Stimulated activated CD8-positive, alpha-beta memory T cell treated with anti-CD3 and anti-CD28 coated beads, Interleukin-4, amount 100 ng/mL, for 1 hour (primary cell): ENCODE measurements at places on chromosomes 11 and 22.

DNA sequence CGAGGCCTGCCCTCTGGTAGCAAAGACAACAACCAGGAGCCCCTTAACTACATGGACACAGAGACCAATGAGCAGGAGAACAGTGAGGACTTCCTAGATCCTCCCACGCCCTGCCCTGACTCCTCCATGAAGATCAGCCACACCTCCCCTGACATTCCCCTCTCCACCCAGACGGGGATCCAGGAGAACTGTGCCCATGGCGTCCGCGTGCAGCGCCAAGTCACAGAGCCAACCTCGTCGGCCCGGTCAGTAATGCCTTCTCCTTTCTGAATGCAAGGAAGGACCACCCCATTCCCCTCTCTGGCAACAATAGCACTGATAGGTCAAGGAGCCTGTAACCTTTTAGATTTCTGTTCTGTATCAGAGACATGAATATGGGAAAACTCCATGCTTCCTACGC lies 51.4 kb downstream of the SYT9 start:
- no peak for DNase-seq

- no peak for DNase-seq
These were observed 535.1 kb downstream of the KCNA4 start for GRCh38 chr11:29481738-29482137.

GRCh38 chr22:50599816-50600455 lies 657 bp upstream of the MAPK8IP2 start:
- DNase-seq, result peak; percentile 24

DNA sequence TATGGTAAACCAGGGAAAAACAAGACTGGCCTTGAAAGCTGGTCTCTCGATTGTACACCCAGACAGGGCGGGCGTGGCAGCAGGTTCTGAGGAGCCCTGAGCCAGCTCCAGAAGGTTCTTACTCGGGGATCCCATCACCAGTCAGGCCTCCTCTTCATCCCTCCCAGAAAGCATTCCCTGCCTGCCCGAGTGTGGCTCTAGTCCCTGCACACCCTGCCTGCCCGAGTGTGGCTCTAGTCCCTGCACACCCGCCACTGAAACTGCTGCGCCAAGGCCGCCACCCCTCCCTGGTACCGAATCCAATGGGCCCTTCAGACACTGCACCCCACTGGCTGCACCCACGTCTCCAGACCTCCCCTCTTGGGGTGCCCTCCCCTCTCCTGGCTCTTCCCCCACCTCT lies 30.1 kb downstream of the KIAA0930 start:
- DNase-seq, result no peak

DNA sequence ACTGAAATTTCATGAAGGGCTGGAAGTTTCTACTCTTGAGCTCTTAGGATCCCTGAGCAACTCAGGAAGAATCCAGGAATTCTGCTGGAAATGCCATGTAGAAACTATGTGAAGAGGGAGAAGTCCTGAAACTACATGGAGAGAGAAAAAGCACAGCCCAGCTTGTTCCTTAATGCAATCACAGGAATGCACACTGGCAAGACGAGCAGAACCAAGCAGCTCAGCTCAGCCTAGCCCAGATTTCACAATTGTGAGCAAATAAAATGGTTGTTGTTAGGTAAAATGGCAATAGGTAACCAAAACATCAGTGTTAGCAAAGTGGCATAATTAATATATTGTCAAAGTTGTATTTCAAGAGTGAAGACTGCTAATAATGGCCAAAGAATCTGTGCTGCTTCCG lies 28.1 kb downstream of the ZNF214 start:
- DNase-seq, result no peak

- DNase-seq, result no peak
These were observed 6.2 kb downstream of the YDJC start for GRCh38 chr22:21623648-21623970.
